NCI-H187 treated with DMSO at 0.1 percent for 48 hours (cell line): ENCODE measurements at places on chromosomes 7 and 10.

DNA sequence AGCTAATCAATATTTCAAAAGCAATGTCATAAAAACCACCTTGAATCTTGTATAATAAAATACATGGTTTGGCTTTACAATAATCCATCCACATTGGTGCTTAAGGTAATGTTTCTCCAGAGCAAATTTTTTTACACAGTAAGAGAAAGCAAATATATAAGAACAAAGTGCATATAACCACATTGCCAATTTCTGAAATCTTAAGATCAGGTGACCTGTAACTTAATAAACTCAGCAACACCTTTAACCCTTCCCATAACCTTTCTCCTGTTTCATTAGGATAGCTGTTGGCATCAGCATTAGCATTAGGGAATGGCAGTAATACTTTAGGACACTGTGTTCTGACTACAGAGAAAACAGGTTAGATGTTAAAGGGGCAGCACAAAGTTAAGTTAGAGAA, 155.9 kb upstream of the SEMA3D start:
- DNase-seq, result no peak

GRCh38 chr10:34816085-34816496, 995 bp upstream of the PARD3 start:
- DNase-seq, result no peak

GRCh38 chr10:25061711-25062449, 45.5 kb downstream of the THNSL1 start:
- DNase-seq, result no peak

- no peak for DNase-seq
Measured at GRCh38 chr7:129501760-129502707, at the start of gene SMKR1. SMKR1 (plus strand) TSS chr7:129502531; CDS start chr7:129502825, 294 bp downstream.

DNA sequence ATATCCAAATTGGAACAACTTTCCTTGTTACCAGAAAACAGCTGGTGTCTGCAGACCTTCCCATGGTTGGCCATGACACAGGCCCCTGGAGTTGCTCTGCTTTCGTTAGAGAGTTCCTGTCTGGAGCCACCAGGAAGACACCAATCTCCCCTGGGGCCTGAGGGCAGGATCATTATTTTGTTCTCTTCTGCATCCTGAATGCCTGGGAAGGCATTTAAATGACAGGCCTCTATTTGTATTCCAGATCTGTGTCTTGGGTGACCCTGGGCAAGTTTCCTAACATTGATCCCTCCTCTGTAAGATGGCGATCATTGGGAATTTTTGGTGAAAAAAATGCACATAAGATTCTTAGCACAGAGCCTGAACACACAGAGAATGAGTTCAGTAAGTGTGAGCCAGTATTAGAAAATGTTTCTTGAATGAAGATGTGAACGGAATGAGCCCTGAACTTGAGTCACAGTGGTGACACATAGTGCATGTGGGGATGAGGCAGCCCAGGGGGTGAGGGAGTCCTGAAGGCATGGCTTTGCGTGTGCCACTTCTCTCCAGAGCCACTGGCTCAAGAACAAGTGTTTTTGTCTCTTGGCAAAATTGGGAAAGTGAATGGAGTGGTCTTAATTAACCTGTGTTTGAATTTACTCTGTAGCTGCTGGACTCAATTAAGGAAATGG, 28.4 kb downstream of the BMPER start:
- DNase-seq, result no peak

GRCh38 chr7:131285556-131285955, 42.1 kb upstream of the MKLN1 start:
- no peak for DNase-seq

GRCh38 chr7:8387551-8388256, 45.7 kb upstream of the NXPH1 start:
- no peak for DNase-seq

DNA sequence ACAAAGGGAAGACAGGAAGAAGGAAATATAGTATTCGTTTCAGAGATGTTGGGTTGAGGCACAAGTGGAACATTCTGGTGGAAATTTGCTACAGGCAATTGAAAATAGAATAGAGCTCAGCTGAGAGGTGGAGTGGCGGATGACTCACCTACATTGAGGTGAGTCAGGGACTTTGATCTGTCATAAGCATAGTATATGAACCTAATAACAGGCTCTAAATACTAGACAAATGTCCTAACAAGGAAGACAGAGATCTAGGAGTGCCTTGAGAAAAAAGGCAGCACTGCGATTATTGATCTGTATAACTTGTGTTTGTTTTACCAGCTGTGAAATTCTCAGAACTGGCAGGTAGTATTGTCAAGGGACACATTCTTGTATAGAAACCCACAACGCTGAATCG, 907 bp upstream of the IFRD1 start:
- DNase-seq, result no peak
